ENCODE measurements at places on chromosomes 12 and 14.
A peak's percentile ranks its signal among the peaks of the same experiment; 100 is the strongest.

- DNase-seq, result no peak
These were observed 678.6 kb downstream of the BCL11B start for GRCh38 chr14:98593361-98593761.

- no peak for DNase-seq
These were observed 313.3 kb downstream of the DUSP6 start for GRCh38 chr12:89038831-89039512.

- DNase-seq, result peak; percentile 65
These were observed 13.4 kb downstream of the VDR start for GRCh38 chr12:47891356-47891755.

DNA sequence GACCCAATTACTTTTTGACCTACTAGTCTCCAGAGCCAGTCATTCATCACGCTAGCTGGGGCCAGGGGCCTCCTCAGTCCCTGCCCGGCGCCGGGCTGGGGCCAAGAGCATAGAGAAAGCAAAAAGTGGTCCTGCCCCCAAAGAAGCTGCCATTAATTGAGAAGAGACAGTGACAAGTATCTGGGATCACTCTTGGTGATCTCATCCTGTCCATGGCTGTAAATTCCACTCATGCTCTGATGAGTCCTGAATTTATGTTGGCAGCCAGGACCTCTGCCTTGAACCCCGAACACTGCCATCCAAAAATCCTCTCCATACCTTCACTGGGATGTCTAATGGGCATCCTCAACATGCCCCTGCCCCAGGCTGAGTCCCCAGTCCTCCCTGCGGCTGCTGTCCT is 34.4 kb upstream of the DLK1 start:
- DNase-seq, result no peak

GRCh38 chr14:22007784-22008412 is 334.3 kb upstream of the OR4E1 start:
- DNase-seq, result no peak

- peak; percentile 80 for DNase-seq
These were observed 35.6 kb downstream of the KRT76 start for GRCh38 chr12:52741375-52742195.

GRCh38 chr12:104387190-104387589 is 69.6 kb upstream of the CHST11 start:
- DNase-seq, result no peak

- DNase-seq, result no peak
These were observed 83.8 kb downstream of the PTPRB start for GRCh38 chr12:70553391-70553859.

DNA sequence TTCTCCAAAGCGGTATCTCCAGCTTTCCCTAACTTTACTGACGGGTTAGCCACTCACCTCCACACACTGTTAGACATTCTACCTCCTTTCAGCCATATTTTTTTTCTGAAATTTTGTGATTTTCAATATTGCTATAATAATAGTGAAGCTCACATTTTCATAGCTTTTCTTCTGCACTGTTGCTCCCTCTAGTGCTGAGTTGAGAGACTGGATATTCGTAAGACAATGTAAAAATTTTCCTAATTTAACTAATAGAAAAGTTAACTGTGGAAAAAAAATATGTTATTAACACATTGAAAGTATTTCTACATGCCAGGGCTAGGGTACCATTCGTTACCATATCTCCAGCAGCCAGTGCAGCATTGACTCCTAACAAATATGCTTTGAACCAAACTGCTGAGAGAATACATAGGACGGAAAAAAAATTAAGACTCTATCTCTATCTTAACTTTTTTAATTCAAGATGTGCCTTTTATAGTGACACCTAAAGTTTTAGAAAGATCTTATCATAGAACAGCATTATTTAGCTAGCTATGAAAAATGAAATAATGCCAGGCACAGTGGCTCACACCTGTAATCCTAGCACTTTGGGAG is 48.7 kb upstream of the ABCC9 start:
- DNase-seq, result no peak

DNA sequence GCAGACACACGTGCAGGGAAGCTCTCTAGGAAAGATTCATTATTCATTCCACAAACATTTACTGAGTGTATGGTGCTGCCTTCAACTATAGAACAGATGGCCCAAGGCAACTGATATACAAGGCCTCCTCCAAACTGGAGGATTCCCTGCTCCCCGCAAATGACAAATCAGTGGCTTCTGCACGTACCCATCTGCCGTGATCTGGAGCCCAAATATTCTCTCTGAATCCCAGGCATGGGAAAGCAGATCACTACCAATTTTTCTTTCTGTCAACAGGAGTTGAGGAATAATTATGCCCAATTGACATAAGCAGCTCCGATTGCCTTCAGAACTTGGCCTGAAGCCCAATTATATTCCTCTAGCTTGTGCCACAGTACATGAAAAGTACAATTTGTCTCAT is 174.2 kb upstream of the CCDC196 start:
- DNase-seq, result no peak
